ENCODE measurements at places on chromosomes 2 and 18. TPM values are rescaled to one million over a fixed set of nuclear protein-coding genes. Genes with fewer than 3 reads are reported as not detected.

The SP140 gene
- total RNA-seq, result not detected

The IL36A gene
- not detected for total RNA-seq

GRCh38 chr18:64017870-64018269 lies 48.0 kb downstream of the SERPINB8 start:
- DNase-seq, result peak; percentile 62

DNA sequence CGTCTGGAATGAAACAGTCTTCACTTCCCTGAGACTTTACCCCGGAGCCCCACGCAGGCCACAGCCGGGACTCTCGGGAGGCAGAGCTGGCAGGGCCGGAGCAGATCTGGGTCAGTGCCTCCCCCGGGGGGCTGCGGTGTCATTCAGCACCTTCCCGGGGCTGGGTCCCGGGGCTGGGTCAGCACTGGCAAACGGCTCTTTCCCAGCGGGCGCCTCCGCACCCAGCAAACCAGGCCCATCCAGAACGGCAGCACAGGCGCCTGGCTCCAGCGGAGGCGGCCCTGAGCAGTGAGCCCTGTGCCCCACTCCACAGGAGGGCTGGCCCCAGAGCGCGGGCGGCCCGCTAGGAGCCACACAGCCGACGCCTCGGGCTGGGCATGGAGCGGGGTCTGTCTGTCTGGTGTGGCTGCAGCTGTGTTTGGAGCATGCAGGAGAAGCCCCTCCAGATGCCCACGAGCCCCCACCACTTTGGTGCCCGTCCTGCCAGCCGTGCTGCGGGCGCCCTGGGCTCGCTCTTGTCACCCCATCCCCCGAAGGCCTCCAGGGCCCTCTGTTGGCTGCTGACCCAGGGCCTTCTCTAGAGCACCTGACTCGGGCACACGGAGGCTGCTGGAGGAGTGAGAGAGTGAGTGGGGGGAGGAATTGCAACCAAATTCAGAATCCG lies 132.1 kb upstream of the CTDP1 start:
- no peak for DNase-seq

Data from MCF 10A (cell line).